ENCODE measurements at places on chromosomes 1 and 21.

DNA sequence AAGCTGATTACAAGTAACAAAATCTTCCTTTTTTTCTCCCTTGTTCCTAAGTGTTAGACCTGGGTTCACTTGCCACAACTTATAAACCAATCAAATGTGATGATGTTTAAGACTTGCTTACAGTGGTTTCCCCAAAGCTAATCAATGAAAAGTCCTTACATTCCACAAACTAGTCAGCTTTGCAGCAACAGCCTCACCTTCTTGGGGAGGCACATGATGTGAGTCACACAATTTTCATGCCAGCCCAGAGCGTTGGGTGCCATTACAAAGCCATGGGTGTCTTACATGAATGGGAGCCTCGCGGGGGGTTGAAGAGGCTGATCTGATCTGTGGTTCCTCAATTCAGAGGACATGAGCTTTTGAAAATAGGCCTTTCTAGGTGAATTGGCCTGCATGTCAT lies 91.6 kb upstream of the UBE2U start:
- no peak for DNase-seq

GRCh38 chr1:115077286-115077983 lies 11.9 kb downstream of the TSPAN2 start:
- no peak for DNase-seq

- no peak for DNase-seq
Measured at GRCh38 chr1:57133686-57134085, 167.9 kb upstream of the C8B start.

- DNase-seq, result no peak
Measured at GRCh38 chr1:98989556-98989907, 15.1 kb downstream of the PLPPR5 start.

DNA sequence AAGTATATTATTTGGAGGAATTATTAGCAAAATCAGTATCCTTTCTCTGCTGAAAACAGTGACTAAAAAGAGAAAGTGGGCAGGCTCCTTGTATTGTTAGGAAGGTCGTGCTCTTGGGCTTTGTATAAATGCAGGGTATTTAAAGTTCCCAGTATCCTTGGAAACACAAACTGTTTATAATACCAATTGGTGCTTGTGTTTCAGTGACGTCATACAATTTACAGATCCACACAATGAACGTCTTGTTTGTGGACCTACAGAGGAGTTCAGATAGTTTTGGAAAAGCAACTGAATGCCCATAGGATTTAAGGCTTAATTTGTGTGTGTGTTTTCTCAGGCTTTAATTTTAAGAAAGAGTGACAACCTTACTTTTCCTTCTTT lies 168.2 kb downstream of the RASAL2 start:
- DNase-seq, result no peak

- DNase-seq, result no peak
Measured at GRCh38 chr1:66330722-66331141, 203.2 kb upstream of the SGIP1 start.

- DNase-seq, result no peak
Measured at GRCh38 chr21:17679002-17679600, 66.4 kb upstream of the BTG3 start.

DNA sequence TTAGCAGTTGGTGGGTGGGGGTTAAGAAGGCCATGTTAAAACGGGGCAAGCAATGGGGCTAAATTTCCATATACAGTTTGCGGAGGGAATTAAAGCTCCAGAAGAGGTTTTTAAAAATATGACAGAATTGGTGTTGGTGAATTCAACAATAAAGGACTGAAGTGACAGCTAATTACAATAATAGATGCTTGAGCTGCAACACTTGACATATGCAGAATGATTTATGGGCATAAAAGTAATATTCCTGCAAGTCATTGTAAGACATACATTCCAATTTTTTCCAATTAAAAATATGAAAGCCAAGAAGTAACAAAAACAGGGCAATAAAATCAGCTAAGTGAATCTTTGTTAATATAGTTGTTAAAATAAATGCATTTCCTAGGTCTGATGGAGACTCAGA lies 202.2 kb upstream of the MAP1LC3C start:
- DNase-seq, result no peak

DNA sequence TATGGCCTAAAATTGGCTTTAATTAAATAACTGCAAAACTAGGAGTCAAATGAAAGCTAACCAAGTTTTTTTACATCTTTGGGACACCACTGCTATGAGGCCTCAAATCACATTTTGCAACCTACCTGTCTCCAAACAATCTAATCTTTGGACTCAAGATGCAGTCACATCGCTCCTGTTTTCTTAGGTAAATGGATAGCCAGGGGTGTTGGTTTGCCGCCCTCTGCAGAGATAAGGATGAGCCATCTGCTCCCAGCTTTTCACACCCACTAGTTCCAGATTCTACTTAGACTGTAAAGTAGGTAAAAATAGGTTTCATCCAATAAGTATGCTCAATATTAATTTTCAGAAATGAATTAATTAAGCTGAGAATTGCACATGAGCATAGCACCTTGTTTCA lies 456.5 kb downstream of the KIF26B start:
- no peak for DNase-seq

GRCh38 chr1:231045286-231045685 lies 5.2 kb upstream of the FAM89A start:
- no peak for DNase-seq

Measured in stimulated activated CD4-positive, alpha-beta T cell treated with anti-CD3 and anti-CD28 coated beads, Interleukin-12 subunit alpha, Interleukin-12 subunit beta, amount 100 ng/mL, for 4 hours (primary cell).